HCT116 (cell line): ENCODE measurements at places on chromosomes 3 and 15. TPM values are rescaled to one million over a fixed set of nuclear protein-coding genes. Genes with fewer than 3 reads are reported as not detected.

DNA sequence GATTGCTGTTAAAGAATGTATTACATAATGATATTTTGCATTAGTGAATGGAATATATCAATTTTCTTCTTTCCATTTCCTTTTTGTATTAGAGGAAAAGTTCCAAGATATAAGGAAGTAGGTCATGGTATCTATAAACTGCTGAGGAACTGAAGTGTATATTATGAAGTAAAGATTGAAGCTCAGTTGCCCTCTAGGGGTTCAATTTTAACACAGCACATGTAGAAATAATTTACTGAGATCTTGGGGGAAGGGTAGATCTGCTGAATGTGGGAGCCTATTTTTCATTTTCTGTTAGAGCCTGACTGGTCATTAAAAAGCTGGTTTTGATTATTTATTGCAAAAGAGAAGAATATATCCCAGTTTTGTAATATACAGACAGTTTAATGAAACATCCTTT, 45.2 kb downstream of the CMC1 start:
- no peaks in the 10 kb centered on the region for H3K27me3 ChIP-seq
- no peaks in the 10 kb centered on the region for H3K36me3 ChIP-seq
- no peak overlapping the region for H3K4me3 ChIP-seq
- DNase-seq, result peak; percentile 18
- no peaks in the 10 kb centered on the region for H3K4me1 ChIP-seq

DNA sequence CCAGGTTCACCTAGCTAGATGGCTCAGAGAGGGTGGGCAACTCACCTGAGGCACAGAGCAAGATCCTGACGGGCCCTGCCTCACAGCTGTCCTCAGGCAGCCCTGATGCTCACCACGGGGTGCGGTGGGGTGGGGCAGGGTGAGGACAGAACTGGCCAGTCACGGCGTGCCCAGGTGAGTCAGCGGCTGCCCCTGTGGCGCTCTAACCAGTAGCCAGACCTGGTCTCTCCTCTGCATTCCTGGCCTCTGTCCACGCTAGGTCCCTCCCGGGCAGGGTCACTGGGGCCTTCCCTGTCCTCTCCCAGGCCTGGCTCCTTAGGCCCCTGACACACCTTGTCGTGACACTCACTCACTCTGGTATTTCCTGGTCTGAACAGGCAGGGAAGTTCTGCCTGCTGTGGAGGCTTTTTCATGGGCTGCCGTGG, 901 bp downstream of the ALS2CL start:
- no peaks in the 10 kb centered on the region for H3K36me3 ChIP-seq
- peak overlapping the region; percentile 52 for H3K4me3 ChIP-seq
- no peaks in the 10 kb centered on the region for H3K27me3 ChIP-seq
- peak overlapping the region; percentile 79 for H3K27ac ChIP-seq
- peak; percentile 73 for DNase-seq

DNA sequence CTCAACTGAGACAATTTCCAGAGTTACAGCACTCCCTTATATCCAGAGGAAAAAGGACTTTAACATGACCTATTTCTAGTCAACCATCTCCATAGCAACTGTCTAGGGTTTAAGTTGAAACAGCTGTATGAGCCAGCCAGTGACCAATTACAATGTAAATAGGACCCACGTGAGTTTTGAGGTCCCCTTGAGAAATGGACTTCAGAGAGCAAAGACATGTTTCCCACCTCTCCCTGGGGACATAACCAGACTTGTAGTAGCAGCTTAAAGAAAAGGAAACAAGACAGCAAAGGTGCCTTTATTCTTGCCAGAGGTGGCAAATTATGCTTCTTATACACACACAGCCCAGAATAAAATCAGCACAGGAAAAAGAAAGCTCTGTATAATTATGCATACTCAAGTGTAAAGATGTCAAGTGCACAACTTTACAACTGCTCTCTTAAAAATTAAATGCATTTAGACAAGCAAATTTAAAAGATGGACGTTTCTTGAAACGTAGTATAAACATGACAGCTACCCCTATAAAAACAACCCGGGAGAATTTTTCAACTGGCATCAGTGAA, 40.2 kb downstream of the SUMF1 start:
- DNase-seq, result peak; percentile 3
- H3K36me3 ChIP-seq, result no peaks in the 10 kb centered on the region
- no peak overlapping the region for H3K4me3 ChIP-seq
- H3K27ac ChIP-seq, result no peak overlapping the region
- no peaks in the 10 kb centered on the region for H3K4me1 ChIP-seq

- no peak overlapping the region for H3K27ac ChIP-seq
- no peak overlapping the region for H3K4me3 ChIP-seq
- no peaks in the 10 kb centered on the region for H3K36me3 ChIP-seq
- peaks cover 17% of the 10 kb centered on the region; the same call in 1 of the 2 replicates for H3K27me3 ChIP-seq
- H3K4me1 ChIP-seq, result peaks cover 5% of the 10 kb centered on the region; the same call in 1 of the 2 replicates
These were observed 61.3 kb downstream of the ATP2B2 start for GRCh38 chr3:10444110-10444429.

- H3K4me3 ChIP-seq, result no peak overlapping the region
- H3K27ac ChIP-seq, result no peak overlapping the region
- no peak for DNase-seq
- H3K4me1 ChIP-seq, result no peaks in the 10 kb centered on the region
- H3K27me3 ChIP-seq, result no peaks in the 10 kb centered on the region
These were observed 260.5 kb downstream of the PTPRG start for GRCh38 chr3:61821823-61822251.

- H3K4me1 ChIP-seq, result no peaks in the 10 kb centered on the region; the same call in 1 of the 2 replicates
- no peak overlapping the region for H3K27ac ChIP-seq
- DNase-seq, result no peak
- H3K27me3 ChIP-seq, result no peaks in the 10 kb centered on the region
- H3K36me3 ChIP-seq, result no peaks in the 10 kb centered on the region
These were observed 95.1 kb upstream of the TNFAIP8L3 start for GRCh38 chr15:51189669-51190385.

DNA sequence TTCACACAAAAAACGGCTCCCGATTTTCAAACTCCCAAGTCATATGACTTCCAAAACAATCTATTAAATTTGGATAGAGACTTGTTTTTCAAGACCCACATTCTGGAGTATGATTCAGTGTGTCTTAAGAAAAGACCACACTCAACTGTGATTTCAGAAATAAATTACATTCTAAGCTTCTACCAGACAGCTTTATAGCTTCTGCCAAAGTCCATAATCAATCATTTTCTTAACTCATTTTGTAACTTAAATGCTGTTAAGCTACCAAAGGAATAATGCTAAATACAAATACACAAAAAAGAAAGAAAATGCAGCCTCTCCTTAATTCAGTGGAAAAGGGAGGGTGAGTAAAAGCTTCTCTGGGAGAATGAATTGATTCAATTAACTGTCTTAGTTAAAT, 192.3 kb upstream of the P2RY1 start:
- H3K27ac ChIP-seq, result no peak overlapping the region
- H3K4me3 ChIP-seq, result no peak overlapping the region
- H3K4me1 ChIP-seq, result no peaks in the 10 kb centered on the region
- no peaks in the 10 kb centered on the region for H3K27me3 ChIP-seq

CHRD gene
- total RNA-seq, result 8.0 TPM

PEAK1 gene
- total RNA-seq, result 23.4 TPM
